Stimulated activated CD8-positive, alpha-beta memory T cell treated with anti-CD3 and anti-CD28 coated beads, Interleukin-4, amount 100 ng/mL, for 4 hours (primary cell): ENCODE measurements at places on chromosomes 5 and 9.

DNA sequence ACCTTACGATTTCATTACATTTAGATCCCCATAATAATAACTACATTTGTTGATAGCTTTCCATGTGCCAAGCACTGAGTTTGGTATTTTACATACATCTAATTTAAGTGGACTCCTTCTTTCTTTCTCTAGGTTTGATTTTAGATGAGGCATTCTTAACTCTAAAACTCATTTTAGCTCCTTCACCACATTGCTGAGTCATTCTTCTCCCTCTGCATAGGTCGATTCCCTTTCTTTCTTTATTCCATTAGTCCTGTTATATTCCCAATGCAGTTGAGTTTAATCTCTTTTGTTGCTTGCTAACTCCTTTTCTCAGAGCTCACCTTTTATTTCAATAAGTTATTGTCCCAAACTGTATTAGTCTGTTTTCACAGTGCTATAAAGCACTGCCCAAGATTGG, 329.8 kb downstream of the TAF11L14 start:
- no peak for DNase-seq

DNA sequence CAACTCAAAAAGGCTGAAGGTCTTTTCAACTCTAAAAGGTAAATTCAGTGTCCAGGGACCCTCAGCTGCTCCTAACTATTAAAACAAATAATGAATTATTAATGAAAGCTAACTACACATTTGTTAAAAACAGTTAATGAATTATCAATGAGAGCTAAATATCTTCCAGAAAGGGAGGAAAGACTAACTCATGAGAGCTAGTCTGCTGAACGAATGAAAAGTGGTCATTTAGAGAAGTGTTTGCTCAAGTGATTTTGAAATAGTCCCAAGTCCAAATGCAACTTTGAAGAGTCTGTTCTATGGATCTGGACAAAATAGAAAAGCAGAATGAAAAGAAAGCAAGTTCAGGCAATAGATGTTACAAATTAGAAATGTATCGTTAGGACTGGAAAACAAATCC, 133.9 kb upstream of the SPEF2 start:
- DNase-seq, result no peak

- DNase-seq, result no peak
Observed at GRCh38 chr5:38434966-38435705, 121.3 kb downstream of the LIFR start.

DNA sequence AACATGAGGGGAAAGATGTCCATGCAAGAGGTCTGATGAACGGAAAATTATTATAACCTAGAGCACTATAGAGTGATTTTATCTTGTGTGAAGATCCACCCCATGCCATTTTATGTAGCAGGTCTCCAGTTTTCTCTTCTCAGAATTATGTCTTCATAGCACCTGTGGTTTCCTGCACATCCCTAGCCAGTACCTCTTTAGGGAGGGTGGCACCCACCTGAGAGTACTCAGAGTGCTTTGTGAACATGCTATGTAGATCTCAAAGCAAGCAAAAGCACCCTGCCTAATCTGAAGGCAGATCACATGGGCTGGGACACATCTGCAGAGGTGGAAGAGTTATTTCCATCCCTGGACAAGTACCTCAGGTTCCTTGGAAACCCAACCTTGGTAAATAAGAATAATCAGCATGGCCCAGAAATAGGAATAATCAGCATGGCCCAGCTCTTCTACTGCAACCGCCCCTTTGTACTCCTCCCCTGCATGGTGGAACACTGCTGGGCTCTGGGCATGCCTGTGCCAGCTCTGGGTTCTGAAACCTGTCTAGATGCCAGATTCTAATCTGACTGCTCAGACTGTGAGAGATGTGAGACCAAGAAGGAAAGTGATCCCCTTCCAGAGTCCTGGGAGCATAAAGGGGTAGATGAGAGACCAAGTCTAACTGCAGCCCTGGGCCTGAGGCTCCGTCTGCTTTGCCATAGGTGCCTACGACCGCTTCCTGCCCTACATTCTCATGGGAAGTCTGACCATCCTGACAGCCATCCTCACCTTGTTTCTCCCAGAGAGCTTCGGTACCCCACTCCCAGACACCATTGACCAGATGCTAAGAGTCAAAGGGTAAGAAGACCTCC, 23.7 kb downstream of the SLC22A5 start:
- no peak for DNase-seq

GRCh38 chr5:41794471-41794870, 75.8 kb downstream of the OXCT1 start:
- no peak for DNase-seq

GRCh38 chr5:132370971-132371602, 1.6 kb downstream of the SLC22A5 start:
- no peak for DNase-seq

GRCh38 chr5:10626473-10627013, 62.7 kb downstream of the ANKRD33B start:
- no peak for DNase-seq

GRCh38 chr5:159038907-159039306, 60.8 kb downstream of the EBF1 start:
- DNase-seq, result no peak

DNA sequence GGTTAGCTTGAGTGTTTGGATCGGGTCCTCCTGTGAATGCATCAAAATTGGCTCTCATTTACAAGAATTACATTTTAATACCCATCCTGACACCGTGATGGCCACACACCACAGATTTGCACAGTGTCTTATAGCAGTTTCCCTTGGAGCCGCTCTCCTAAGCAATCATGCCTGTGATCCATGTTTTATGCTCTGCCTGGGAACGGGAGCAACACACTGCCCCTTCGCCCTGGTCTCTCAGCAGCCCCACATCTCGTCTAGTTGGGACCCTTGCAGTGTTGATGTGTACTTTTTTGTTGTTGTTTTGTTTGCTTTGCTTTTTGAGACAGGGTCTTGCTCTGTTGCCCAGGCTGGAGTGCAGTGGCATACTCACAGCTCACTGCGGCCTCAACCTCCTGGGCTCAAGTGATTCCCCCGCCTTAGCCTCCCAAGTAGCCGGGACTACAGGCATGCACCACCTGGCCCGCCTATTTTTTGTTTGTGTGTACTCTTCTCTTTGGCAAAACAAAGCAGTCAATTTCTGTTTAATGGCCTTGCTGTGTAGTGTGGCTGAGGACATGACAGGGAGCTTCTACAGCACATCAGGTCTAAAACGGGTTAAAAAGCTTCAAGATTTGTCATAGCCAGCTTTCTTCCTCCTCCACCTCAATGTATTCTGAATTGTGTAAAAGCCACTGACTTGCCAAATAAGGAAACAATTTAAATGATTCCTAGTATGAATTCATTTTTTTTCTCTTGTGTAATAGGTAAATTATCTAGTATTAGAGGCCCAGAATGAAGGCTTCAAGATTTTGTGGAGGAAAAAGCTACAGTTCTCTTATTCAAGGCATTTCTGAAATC, 101.6 kb upstream of the TBCA start:
- no peak for DNase-seq

DNA sequence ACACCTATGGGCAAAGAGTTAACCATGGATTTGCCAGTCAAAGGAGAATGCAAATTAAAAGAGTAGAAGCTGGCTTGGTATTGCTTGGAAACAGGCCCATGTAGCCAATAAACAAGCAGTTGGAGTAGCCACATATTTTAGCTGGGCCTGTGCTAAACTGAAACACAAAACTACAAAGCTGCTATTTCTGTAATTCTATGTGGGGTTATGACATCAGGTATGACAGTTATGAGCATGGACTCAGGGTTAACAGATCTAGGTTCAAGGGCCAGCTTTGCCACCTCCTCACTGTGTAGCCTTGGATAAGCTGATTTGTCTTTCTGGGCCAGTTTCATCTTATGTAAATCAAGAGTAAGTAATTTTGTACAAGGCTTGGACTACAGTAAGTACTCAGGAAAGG, 142.7 kb downstream of the PIP5K1B start:
- DNase-seq, result no peak

GRCh38 chr5:132369474-132370180, at the start of gene SLC22A5:
Gene SLC22A5, plus strand, starts transcription at chr5:132369710. Its CDS starts 263 bp downstream, at chr5:132369973.
- peak; percentile 36 for DNase-seq

GRCh38 chr5:112960863-112961504, 15.6 kb upstream of the DCP2 start:
- no peak for DNase-seq

DNA sequence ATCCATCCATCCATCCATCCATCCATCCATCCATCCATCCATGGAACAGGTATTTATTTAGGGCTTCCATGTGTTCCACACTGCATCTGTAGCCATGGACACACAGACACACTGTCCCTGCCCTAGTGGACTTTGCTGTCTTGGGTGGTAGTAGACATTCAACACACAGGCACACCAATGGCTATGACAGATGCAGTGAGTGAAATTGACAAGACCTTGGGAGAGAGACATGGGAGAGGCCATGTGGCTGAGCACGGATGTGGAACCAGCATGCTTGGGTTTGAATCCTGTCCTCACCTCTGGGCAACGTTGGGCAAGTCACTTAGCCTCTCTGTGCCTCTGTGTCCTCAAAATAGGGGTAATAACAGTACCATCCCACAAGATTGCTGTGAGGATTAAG, 45.3 kb downstream of the STOM start:
- no peak for DNase-seq

DNA sequence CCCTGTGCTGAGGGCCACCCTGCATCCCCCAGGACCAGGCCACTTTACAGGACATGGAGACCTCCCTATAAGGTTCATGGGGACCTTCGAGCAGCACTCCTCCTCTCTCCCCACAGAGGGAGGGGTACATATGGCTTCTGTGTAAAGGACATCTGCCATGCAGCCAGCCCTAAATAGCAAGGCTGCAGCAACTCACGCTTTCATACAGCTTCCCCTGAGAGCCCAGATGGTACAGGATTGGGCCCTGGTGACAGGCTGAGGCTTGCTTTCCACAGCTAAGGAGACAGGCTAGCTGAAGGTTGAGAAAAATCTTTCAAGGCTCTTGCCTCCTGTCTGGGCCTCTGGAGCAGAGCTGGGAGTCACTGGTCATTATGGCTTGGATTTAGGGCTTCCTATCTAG, 147.0 kb upstream of the ZNF366 start:
- no peak for DNase-seq

DNA sequence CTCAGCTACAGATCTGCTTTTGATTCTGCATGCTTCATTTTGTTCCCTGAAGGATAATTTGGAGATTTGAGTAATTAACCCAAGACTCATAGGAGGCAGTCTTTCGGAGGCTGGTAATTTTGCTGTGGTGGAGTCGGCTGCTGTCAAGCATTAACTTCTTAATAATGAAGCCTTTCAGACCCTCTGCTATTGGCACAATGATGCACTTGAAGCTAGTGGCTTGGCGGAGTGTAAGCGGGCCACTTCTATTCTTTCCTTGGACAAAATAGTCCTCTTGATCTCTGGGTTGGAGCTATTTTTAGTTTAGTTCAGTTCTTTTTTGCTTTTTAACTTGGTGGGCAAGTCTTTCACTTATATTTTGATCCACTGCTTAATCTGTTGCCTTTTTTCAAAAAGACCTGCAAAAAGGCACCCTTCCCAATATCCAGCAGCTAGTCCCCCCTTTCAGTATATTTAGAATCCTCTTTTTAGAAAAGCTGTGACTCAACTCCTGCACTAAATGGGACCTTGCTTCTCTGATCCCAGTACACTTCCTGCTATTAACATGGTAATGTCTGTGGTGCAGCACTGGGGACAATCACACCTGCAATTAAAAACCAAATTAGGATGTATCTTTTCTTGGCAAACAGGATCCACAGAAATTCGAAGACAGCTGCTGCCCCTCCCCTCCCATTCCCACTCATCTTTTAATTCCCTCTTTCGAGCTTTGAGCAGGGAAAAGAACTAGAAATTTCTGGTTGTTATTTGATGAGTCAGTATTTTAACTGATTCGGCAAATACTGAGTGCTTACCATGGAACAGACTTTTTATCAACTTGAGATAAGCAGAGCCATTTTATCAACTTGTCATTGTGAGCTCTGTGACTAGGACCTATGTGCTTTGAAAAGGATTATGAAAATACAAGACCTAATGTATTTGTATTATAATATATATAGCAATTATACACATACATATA, 169.4 kb upstream of the ANKRD55 start:
- no peak for DNase-seq

DNA sequence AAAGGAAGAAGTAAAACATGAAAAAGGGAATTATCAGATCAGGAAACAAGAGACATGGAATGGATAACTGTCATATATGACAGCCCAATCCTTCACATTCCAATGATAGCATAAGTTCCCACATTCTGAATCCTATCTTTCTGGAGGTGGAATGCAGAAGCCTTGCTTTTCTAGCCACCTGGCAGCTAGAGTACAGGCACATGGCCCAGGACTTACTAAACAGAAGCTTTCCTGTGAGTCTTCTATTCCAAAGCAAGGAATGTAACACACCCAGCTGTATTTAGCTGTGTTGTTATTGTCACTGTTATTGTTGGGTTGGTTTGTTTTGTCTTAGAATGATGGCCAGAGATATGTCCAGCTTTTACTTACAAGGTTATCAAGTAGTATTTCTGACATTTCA, 780.5 kb upstream of the ZNF608 start:
- DNase-seq, result no peak
